ENCODE measurements at places on chromosomes 7 and 10.

DNA sequence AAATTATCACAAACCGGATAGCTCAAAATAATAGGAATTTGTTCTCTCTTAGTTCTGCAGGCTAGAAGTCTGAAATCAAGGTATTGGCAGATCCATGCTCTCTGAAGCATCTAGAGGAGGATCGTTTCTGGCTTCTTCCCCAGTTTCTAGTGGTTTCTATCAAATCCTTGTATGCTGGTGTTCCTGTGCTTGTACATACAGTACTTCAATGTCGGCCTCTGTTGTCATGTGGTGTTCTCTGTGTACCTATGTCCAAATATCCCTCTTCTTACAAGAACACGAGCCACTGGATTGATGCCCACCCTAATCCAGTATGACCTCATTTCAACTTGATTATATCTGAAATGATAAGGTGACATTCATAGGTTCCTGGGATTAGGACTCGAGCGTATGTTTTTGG is 9.8 kb upstream of the TAX1BP1 start:
- no peak for DNase-seq

DNA sequence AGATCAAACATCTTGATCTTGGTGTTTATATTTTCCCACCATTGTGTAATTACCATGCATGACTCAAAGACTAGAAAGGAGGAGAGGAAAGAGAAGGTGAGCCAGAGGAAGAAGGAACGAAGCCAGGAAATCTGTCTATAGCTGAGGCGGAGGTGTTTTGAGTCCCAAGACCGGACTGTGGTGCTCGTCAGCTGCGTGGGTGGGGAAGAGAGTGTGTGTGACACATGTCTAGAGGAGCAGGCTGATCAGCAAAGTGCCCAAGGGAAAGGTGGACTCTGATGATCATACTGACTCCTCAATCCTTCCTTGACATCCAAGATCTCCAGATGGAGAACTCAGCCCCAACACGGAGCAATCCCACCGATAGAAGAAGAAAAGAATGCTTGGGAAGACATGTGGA is 189.5 kb upstream of the MINDY3 start:
- DNase-seq = no peak

DNA sequence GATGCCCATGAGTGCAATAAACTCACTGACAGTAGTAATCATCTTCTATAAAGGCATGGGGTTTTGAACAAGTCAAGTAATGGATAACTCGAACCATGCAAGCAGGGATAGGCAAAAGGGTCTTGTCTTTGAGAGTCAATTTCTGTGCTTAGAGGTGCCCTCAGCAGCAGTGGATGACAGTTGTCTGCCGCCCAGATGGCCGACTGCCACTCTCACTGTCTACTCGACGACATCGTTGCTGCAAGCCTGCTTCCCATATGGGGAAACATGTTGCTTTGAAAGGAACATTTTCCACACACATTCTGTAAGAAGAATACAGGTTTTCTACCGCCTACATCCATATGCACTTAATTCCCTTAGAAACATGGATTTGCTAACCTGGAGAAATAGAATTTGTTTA is 236.3 kb upstream of the DKK1 start:
- no peak for DNase-seq

DNA sequence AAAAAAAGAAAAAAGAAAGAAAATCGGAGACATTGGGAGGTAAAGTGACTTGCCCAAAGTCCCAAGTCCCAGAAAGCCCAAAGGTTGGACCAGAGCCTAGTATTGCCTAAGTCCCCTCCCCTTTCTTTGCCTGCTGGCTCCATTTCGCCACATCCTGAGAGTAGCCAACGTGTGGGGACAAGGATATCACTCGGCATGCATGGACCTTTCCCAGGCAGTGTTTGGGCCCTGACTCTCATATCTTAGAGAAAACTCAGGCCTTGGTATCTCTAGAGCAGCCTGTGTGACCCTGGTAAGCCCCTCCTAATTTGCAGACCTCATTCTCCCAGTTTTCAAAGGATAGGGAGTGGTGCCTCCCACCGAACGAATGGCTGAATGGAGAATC is 294.2 kb upstream of the ZMIZ1 start:
- DNase-seq = no peak

DNA sequence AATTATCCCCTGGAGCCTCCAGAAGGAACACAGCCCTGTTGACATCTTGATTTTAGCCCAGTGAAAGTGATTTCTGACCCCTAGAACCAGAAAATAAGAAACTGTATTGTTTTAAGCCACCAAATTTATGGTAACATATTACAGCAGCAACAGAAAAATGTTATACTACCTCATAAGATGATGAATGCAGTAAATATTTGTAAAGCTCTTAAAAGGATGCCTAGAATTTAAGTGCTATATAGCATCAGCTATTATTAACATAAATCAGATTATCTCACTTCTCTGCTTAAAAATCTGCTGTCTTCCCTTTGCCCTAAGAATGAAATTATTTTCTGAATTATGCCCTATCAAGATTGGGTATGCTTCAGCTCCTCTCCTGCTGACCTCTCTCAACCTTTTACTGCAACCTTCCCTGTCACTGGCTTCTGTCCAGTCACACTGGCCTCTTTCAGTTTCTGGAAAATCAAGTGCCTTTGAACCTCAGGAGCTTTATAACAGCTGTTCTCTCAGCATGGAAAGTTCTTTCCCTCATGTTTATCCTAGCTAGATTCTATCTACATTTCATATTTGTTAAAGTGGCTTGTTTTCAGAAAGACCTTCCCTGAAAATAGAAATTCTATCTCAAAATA is 78.9 kb downstream of the GPR37 start:
- DNase-seq = no peak

GRCh38 chr7:51162724-51163329 is 153.8 kb downstream of the COBL start:
- peak; percentile 58 for DNase-seq

DNA sequence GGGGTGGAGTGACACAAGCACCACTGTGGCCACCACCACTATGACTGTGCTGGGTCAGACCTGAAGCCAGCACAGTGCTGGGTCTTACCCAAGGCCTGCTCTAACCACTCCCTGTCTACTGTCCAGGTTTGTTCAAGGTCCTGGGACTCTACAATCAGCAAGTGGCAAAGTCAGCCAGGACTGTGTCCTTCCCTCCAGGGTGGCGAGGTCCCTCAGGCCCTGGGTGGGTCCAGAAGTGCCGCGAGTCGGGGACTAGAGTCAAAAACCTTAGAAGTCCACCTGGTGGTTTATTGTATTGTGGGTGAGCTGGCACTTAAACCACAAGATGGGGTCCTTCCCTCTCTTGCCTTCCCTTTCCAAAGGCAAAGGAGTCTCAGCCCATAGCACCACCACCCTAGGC is 30.8 kb upstream of the AGR3 start:
- DNase-seq = no peak

DNA sequence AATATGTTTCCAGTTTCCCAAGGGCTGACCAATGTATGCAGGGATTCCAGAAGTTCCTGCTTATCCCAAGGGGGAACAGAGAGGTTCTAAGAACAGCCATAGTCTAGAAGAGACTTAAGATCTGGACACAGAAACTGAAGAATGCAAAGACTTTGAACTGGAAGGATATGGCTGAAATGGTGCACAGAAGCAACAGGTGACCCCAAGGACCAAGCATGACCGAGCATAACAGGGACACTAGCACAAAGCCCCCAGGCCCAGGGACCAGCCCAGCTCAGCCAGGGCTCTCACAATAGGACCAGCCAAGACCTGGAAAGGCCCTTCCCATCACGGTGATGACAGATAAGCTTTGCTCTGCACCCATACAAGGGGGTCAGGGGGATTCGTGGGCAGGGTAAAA is 213.0 kb upstream of the KMT2E start:
- DNase-seq = no peak

DNA sequence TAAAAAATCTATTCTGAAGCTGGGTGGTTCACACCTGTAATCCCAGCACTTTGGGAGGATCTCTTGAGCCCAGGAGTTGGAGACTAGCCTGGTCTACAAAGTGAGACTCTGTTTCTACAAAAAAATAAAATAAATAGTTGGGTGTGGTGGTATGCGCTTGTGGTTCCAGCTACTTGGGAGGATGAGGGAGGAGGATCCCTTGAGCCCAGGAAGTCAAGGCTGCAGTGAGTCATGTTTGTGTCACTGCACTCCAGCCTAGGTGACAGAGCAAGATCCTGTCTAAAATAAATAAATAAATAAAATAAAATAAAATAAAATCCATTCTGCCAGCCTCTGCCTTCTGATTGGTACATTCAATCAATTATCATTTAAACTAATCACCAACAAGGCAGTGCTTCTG is 17.5 kb downstream of the ZNF33A start:
- DNase-seq = no peak

GRCh38 chr7:102978284-102978683 is 65.5 kb downstream of the LRRC17 start:
- DNase-seq = no peak

GRCh38 chr10:62880162-62880561 is 64.0 kb upstream of the EGR2 start:
- no peak for DNase-seq

DNA sequence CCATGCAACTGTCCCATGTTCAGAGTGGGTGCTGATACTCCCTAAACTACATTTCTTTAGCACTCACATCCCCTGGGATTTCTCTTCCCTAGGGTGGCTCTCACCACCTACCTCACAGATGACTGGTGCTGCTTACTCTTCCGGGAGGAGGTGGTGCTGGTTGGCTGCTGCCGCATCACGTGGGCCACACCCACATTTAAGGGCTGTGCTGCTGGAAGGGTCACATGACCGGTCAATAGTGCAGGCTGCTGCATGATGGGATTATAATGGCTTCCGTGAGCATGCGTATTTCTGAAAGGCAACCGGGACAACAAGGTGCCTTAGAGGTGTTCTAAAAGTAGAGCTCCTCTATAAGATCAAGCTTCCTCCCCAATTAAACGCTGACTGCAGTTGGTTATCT is 76.8 kb downstream of the CLEC2L start:
- no peak for DNase-seq

DNA sequence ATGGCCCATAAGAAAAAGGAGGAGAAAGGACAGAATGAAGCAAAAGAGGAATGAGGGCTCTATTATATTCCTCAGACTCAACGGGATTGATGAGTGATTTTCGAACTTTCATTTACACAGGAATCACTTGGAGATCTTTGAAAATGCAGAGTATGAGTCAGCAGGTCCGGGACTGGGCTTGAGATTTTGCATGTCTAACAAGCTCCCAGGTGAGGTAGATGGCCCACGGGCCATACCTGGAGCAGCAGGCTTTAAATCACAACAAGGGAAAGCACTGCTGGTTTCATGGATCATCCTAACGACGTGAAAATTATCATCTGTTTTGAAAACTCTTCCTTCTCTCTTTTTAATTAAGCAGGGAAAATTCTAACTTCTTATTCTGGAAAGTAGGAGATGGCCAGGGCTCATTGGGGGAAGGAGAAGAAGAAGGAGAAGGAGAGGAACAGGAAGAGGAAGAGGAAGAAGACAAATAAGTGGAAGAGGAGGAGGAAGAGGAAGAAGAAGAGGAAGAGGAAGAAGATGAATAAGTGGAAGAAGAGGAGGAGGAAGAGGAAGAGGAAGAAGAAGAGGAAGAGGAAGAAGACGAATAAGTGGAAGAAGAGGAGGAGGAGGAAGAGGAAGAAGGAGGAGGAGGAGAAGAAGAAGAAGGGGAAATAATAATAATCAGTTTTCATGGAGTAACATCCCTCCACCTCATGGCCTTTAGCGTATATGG is 3.8 kb upstream of the SDK1 start:
- no peak for DNase-seq

DNA sequence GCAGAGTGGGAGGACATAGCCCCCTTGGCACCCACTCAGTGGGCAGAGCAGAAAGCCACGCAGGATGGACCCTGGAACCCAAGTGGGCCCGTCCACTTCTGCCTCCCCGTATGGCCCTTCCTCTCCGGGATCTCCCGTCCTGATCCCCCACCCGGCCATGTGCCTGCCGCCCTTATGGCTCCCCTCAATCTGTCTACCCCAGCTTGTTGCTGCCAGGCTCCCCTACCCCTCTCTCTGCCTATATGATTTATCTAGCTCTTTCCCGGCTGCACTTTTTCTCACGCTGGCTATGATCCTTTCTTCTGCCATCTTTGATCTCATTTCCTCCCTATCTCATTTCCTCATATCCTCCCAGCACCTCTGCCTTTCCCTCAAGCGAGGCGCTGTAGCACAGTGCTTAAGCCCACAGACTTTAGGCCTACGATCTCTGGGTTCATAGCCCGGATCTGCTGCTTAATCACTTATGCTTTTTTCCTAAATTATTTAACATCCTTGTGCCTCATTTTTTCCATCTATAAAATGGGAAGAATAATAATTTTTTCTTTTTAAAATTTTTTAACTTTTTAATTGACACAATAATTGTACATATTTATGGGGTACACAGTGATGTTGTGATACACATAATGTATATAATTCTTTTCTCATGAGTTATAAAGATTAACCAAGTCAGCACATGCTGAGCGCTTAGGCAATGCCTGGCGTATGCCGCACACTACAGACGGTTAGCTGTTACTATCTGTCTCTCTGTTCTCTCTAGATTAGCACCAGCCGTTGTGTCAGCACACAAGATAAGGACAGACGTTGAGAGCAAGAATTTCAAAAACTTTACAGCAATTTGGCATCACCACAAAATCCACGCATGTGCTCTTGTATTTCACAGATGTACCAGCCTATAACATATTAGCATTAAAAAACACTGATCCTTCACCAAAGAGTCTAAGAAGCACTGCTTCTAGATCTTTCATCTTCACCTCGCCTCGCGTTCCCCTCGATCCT is 18.1 kb downstream of the KCNH2 start:
- no peak for DNase-seq

DNA sequence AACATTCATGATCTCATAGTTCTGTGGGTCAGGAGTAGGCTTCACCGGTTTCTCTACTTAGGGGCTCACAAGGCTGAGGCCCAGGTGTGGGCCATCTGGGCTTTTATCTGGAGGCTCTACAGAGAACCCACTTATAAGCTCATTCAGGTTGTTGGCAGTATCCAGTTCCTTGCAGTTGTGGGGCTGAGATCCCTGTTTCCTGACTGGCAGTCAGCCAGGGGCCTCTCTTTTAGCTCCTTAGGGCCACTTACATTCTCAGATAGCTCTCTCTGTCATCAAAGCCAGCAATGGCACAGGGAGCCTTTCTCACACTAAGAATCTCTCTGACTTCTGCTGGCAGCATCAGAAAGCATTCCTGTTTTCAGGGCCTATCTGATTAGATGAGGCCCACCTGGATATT is 18.2 kb upstream of the HECTD2 start:
- DNase-seq = no peak

DNA sequence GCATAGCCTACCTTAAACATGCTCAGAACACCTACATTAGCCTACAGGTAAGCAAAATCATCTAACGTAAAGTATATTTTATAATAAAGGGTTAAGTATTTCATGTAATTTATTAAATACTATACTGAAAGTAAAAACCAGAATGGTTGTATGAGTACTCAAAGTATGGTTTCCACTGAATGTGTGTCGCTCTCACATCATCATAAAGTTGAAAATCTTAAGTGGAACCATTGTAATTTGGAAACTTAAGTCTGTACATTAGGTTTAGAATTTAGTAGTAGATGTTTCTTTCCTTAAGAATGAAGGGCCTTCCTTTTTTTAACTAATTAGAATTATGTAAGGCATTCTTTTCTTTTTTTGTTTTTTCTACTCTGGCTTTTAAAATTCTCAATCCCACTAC is 240.0 kb upstream of the AOAH start:
- no peak for DNase-seq

Data from stimulated activated CD4-positive, alpha-beta T cell treated with anti-CD3 and anti-CD28 coated beads, Interleukin-12 subunit alpha, Interleukin-12 subunit beta, amount 100 ng/mL, for 4 hours (primary cell).